Ovary (tissue), 10 donors: ENCODE measurements at places on chromosomes 4 and X.
A peak's percentile ranks its signal among the peaks of the same experiment; 100 is the strongest.

DNA sequence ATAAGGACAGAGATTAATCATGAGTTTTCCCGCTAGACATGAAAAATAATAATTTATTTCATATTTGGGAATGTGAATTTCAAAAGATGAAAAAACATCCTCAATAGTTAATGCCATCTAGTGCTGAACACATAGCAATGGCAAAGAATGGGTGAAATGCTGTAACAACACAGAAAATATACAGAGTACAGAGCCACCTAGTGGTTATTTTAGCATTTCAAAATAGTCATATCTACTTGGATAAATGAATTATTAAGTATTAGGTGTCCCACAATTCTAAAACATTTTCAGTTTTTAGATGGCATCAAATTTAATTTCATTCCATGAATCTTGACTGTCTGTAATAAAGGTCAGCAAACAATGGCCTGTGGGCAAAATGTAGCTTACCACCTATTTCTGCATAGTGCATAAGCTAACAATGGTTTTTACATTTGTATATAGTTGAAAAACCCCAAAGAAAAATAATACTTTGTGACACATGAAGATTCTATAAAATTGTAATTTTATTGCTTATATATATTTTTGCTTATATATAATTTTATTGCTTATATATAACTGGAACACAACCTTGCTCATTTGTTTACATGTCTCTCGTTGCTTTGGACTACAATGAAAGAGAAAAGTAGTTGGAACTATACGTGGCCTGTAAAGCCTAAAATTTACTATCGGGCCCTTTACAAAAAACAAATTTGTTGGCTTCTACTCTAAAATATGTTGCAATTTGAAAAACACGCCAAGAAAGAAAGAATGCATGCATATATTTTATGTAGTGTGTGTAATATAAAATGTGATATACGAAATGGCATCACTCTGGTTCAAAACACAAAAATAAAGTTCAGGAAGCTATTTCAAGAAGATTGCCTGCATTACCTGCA lies 99.1 kb upstream of the FAM47C start:
- DNase-seq, result no peak

- no peak for DNase-seq
Observed at GRCh38 chrX:2867206-2867605, 38.5 kb downstream of the GYG2 start.

DNA sequence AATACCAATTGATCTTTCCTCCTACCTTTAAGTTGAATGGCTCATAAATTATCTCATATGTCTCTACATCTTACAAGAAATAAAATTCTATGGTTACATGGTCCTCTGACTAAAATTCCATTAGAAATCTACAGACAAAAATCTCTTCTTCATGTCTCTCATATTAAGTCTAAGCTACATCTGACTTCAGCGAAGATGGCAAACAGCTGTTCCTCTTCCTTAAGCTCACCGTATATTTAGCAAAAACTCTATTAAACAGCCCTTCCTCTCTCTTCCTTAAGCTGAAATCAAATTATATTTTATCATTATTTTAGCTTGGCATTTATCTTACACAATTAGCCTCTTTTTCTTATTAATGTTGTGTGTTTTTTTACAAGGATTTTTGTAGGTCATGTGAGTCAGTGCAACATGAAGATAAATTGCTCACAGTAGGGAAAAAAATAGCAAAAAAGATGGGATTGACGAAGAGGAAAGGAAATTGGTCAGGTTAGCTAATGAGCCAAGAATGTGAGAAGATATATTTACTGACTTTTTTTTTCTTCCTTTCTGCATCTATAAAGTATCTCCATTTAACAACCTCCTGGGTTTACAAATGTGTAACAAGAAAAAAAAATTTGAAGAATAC lies 2412.8 kb downstream of the ARAP2 start:
- DNase-seq, result no peak

DNA sequence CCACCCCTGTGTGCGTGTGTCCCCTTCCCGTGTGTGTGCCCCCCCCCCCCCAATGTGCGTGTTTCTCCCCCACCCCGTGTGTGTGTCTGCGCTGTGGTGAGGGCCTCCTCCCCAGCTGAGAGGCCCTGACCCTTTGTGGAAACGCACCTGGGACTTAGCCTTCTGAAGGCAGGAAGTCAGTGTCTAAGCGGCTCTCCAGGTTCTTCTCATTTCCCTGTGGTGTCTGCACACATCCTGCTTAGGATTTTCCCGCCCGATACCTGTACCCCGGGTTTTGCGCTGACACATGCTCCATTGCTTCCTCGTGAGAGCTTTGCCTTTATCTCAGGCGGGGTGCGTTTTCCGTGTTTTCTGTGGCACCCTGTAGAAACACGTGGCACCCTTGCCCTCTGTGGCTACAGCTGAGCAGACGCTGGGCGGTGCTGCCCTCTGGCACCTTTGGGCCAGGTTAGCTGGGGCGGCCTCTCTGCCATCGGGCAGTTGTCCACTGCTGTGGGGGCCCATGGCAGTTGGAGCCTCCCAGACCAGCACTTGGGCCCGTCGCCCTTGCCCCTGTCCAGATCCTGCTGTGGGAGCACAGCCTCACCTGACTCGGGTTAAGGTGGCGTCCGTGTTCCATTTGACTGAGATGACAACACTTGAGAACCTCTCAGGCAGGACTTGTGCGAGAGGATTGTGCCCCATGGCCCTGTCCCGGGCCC lies 26.3 kb downstream of the MAEA start:
- no peak for DNase-seq

- DNase-seq, result no peak
Observed at GRCh38 chr4:30808276-30808675, 88.1 kb downstream of the PCDH7 start.

GRCh38 chrX:9163214-9163709 lies 129.3 kb upstream of the FAM9B start:
- DNase-seq, result no peak

- peak; percentile 24 for DNase-seq
Observed at GRCh38 chrX:129540722-129541184, 694 bp downstream of the OCRL start.

- DNase-seq, result peak; percentile 39
Observed at GRCh38 chrX:123219916-123220315, 35.8 kb downstream of the GRIA3 start.

GRCh38 chr4:185394568-185395237 lies 1.0 kb downstream of the LRP2BP start:
- no peak for DNase-seq

GRCh38 chr4:139674875-139675550 lies 9.4 kb downstream of the MGST2 start:
- no peak for DNase-seq

DNA sequence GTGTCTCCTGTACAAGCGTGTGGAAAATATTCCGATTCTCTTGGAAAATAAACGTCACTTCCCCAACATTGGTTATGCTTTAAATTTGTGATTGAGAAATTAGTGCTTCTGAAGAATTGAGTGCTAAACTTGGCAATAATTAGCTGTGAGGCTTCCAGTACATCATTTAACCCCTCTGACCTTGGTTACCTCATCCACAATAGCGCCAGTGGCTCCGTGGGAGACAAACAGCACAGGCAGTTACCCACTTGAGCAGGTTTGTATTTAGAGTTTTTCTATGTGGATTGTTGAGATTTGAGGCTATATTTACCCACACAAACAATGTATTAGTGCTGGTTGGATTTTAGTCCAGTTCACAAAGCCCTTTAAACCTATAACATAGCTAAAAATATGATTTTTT lies 476.5 kb downstream of the NKX6-1 start:
- no peak for DNase-seq

GRCh38 chr4:104418286-104418685 lies 76.4 kb downstream of the CXXC4 start:
- DNase-seq, result no peak

DNA sequence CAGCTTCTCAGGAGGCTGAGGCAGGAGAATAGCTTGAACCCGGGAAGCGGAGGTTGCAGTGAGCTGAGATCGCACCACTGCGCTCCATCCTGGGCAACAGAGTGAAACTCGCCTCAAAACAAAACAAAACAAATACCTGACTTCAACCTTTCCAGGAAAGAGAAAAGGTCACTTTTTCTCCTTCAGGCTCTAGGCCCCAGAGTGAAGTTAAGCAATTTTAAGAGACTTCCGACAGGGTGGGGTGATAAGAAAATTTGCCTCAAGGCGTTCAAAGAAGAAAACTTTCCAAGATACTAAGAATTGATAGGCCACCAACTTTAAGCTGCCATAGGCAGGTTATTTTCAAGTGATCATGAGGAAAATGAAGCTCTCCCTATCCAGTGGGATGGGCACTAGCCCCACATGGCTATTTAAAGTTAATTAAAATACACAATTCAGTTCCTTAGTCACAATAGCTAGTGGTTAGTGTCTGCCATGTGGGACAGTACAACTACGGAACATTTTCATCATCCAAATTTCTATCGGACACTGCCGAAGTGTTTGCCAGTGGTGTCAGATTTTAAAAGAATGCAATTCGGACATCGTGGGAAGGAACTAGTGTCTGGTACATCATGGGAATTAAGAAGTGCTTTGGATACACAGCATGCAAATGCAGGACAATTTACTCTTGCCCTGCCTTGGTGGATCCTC lies 33.0 kb downstream of the SMS start:
- DNase-seq, result no peak

DNA sequence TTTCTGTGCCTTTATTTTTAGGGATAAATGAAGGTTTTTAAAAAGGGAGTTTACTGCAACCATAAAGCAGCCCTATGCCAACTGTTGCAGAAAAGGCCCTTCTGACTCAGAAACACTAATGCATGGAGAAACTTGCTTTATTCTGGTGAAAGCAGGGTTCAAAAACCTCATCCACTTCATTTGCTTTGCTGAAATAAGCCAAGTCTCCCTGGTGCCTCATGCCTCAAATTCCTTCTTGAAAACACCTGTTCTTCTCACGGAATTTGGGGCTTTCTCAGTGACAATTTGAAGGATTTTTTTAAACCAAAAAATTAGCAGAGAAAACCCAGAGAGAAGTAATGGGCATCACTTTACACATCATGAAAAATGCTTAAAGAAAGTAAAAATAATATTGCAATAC lies 349.0 kb downstream of the PCDH7 start:
- no peak for DNase-seq

GRCh38 chr4:30258949-30259348 lies 461.2 kb upstream of the PCDH7 start:
- DNase-seq, result no peak
